ENCODE measurements at places on chromosomes 16 and 17. TPM values are rescaled to one million over a fixed set of nuclear protein-coding genes. Genes with fewer than 3 reads are reported as not detected.

Gene FBXW10B
- total RNA-seq = 0.62 TPM

Gene HBZ
- total RNA-seq = not detected

Gene RCVRN
- not detected for total RNA-seq

Gene KRT28
- not detected for total RNA-seq

Gene PPP1R9B
- total RNA-seq = 29.3 TPM

Gene SLC39A11
- total RNA-seq = 8.6 TPM

Gene NLRC3
- 1.1 TPM for total RNA-seq

Gene IRX3
- 64.9 TPM for total RNA-seq

Gene ABCA6
- 14.6 TPM for total RNA-seq

Gene OR2C1
- total RNA-seq = not detected

Gene PMP22
- total RNA-seq = 134 TPM

Gene CDH1
- not detected for total RNA-seq

Gene PFN1
- 376 TPM for total RNA-seq

Gene STX1B
- 2.0 TPM for total RNA-seq

Gene FOXF1
- total RNA-seq = not detected

Gene SPAG7
- total RNA-seq = 119 TPM

Gene DOC2B
- total RNA-seq = 4.7 TPM

Gene KRTAP1-1
- not detected for total RNA-seq

Gene ABCC6
- total RNA-seq = 1.3 TPM

Gene PRR35
- total RNA-seq = not detected

Gene HSBP1
- 142 TPM for total RNA-seq

Gene FZD2
- 6.0 TPM for total RNA-seq

Gene TBX6
- 0.54 TPM for total RNA-seq

Gene RNF112
- 1.00 TPM for total RNA-seq

Gene TMC8
- 1.2 TPM for total RNA-seq

Gene PTGES3L
- 58.8 TPM for total RNA-seq

Gene MC1R
- 1.3 TPM for total RNA-seq

Gene SPN
- total RNA-seq = 1.9 TPM

Gene RTN4RL1
- total RNA-seq = 6.3 TPM

Gene TRPV2
- 16.0 TPM for total RNA-seq

Gene MYCBPAP
- total RNA-seq = 0.22 TPM

Gene KLHL10
- not detected for total RNA-seq

Gene TBC1D3B
- 2.1 TPM for total RNA-seq

Gene CRISPLD2
- 8.4 TPM for total RNA-seq

Gene CTRB1
- not detected for total RNA-seq

Gene DHRS7C
- total RNA-seq = 10.2 TPM

Gene SEC14L1
- 44.7 TPM for total RNA-seq

Gene CCL8
- total RNA-seq = 1.6 TPM

Measured in heart right ventricle (tissue), 16 donors.